Endothelial cell of umbilical vein (primary cell): ENCODE measurements at places on chromosomes 6 and 20. TPM values are rescaled to one million over a fixed set of nuclear protein-coding genes. Genes with fewer than 3 reads are reported as not detected.

DNA sequence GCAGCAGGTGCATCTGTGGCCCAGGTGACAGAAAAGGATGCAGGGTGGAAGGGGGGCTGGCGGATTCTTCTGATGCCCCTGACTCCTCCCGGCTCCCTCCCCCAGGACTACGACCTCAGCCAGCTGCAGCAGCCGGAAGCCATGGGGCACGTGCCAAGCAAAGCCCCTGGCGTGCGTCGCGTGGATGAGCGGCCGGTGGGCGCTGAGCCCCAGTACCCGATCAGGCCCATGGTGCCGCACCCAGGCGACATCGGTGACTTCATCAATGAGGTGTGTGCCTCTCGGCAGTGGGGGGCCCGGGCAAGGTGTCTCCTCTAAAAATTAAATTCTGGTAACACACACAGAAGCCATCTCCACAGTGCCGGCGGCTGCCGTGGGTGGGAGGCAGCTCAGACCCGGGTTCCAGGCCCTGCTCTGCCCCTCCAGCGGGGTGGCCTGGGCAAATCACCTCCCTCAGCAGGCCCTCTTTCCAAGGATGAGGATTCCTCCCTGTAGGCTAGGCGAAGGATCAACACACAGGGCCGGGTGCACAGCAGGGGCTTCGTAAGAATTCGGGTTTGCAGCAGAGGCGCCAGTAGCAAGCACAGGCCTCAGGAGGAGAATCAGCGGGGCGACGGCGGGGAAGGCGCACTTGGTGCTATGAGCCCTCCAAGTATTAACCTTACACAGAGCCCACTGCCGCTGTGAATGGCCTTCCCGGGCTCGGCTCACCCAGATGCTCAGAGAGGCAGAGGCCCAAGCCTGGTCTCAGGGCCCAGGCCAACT, 131.5 kb downstream of the TAF4 start:
- no peak for DNase-seq

DNA sequence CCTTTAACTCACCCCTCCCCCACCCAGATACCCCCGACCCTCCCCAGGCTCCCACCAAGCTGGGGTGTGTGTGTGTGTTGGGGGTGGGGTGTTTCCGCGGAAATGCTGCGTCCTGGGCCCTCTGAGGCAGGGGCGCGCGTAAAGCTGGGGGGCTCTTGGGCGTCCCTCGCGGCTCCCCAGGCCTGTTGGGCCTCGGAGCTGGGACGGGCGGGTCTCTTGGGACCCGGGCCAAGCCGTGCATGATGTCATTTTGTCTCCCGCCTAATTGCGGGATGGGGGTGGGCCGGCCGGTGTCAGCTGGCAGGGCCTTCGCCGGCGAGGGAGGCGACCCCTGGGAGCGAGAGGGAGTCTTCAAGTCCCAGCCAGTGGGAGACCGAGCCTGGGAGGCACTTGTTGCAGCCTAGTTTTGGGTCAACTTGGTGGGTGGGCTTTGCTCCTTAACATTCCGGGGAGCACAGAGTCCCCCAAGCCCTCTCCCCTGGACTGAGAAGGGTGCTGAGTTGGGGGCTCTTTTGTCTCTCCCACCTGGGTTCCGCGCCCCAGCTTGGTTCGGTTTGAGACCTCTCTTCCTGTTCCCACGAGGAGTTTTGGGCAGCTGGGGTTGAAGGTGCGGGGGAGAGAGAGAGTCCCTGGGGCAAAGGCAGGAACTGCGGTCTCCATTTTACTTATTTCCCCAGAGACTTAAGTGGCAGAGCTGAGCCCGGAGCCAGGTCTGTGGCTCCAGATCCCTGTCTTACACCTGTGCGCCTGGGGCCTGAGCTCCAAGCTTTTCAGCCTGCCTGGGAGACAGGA, 623 bp downstream of the MYBL2 start:
- no peak for DNase-seq

DNA sequence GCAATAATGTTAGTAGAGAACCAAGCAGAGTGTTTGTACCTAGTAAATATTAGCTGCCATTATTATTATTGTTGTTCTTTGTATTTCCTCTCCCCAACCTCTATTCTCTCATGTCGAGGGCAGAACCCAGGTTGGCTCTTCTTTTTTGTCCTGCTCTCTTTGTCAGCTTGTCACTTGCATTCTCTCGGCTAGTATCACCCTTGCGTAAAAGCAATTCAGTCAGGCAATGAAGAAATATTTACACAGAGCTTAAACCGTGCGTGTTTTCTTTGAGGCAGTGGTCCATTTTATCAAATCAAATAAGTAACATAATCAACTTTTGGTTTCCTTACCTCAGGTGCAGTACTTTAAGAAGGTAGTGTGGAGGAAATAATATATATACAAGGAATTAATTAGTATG, 83.9 kb downstream of the TULP4 start:
- no peak for DNase-seq

- no peak for DNase-seq
Measured at GRCh38 chr6:141077355-141078333, 1055.1 kb upstream of the GJE1 start.

CD40 gene
- 33.1 and 36.6 TPM in 2 replicates for total RNA-seq

DNA sequence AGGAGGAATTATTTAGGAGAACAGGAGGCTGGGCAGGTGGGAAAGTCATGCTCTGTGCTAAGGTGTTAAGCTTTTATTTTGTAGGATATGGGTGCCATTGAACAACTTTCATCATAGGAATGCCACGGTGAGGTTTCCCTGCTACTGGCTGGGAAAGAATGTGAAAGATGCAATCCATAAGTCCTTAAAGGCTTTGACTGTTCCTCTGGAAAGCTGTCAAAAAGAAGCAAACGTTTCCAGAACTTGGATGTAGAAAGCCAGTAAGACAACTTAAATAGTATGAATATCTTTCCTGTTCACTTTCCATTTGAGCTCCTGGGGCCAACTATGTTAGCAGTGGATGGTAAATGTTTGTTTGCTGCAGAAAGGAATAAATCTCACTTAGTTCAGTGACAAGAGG, 574.4 kb downstream of the RNF144B start:
- no peak for DNase-seq

- no peak for DNase-seq
Measured at GRCh38 chr6:21996425-21997118, 300.3 kb downstream of the PRL start.

- no peak for DNase-seq
Measured at GRCh38 chr20:35821807-35822242, 50.0 kb downstream of the PHF20 start.

CLDN20 gene
- total RNA-seq = not detected in 2 replicates

DNA sequence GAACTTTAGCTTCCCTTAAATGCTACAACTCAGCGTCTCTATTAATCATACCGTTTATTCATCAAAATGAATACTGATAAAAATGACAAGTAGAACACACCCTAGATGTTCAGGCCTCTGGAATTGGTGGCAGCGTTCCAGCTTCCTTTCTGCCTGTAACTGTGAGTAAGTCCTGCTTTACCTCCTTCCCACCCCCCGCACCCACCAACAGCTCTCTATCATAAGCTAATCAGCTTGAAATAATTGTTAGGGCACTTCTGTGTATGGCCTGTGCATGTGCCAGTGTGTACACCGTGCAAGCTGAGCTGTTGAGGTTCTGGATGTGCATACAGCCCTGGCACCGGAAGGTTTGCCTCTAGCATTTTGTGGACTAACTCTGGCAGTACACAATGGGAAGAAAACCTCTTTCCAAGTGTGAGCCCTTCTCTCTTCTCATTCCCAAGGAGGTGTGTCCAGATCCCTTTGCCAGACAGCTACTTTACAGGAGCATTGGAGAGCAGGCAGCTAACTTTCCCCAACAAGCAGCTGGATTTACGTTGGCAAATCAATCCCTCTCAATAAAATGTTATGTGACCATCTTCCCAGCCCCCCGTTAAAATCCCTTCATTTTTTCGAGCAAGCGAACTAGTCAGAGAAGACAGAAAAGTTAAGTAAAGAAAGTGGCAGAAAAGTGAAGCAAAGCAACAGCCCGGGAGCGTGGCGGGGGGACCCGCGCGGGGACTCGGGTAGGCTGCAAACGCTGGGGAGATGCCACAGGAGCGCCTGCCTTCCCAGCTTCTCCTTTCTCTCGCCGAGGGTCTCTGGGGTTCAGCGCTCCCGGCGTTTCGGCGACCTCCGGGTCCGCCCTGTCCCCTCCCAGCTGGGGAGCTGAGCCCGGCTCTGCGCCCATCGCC, 803 bp upstream of the ADGRG6 start:
- peak; percentile 93 for DNase-seq

GRCh38 chr20:8431538-8432434, 299.7 kb downstream of the PLCB1 start:
- no peak for DNase-seq

DNA sequence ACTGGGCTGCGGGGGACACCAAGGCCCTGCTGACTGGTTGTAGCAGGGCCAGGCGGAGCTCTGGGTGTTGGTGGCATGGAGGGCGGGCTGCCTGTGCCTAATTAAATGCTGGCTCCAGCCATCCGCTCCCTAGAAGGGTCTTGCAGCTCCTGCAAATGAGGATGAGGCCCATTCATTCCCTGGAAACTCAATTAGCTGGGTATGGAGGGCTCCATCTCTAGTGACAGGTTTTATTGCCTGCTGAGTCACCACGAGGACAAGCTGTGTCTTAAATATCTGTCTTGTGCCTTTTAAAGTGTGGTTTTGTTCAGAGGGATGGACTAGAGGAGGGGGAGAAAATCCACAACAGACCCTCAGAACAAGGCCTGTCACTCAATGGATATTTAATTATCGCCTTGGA, 60.9 kb downstream of the SULF2 start:
- DNase-seq = no peak

- DNase-seq = no peak
Measured at GRCh38 chr20:51402201-51402600, 140.3 kb downstream of the NFATC2 start.

DNA sequence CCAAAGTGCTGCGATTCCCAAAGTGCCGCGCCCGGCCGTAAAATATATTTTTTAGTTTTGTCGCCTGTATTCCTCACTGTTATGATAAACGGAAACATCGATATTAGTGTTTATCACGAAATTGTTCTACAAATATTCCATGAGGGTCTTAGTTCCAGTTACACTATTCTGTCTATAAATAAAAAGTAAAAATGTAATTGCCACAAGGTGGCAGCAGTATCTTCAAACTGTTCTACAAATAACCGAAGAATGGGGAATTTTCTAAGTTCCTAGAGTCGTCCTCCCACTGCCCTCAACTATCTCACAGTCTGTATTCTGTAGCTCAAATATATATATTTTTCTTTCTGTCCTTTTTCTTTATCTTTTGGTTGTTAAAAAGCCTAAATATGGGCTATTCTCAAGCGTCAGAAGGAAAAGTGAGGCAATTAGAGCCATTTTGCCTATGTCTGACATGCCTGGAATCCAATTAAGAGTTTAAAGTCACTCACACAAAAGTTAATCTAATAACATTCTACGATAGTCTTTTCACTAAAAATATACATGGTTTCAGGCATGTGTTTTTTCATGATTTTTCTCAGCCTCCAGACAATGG, 14.2 kb upstream of the FAM162B start:
- DNase-seq = peak; percentile 36

TINAG gene
- total RNA-seq = 0.21 TPM in 1 of 2 replicates, not detected in the other

- no peak for DNase-seq
Measured at GRCh38 chr6:37239526-37239925, 18.0 kb upstream of the TBC1D22B start.

- no peak for DNase-seq
Measured at GRCh38 chr6:108716801-108717791, 131.1 kb upstream of the ARMC2 start.

GRCh38 chr6:135722679-135723078, 128.8 kb upstream of the PDE7B start:
- peak; percentile 88 for DNase-seq

- no peak for DNase-seq
Measured at GRCh38 chr6:143336446-143337152, 113.9 kb downstream of the ADAT2 start.

GRCh38 chr20:5714261-5715041, 35.8 kb upstream of the SHLD1 start:
- peak; percentile 77 for DNase-seq

- peak; percentile 38 for DNase-seq
Measured at GRCh38 chr6:20575125-20575524, 40.9 kb downstream of the CDKAL1 start.

DNA sequence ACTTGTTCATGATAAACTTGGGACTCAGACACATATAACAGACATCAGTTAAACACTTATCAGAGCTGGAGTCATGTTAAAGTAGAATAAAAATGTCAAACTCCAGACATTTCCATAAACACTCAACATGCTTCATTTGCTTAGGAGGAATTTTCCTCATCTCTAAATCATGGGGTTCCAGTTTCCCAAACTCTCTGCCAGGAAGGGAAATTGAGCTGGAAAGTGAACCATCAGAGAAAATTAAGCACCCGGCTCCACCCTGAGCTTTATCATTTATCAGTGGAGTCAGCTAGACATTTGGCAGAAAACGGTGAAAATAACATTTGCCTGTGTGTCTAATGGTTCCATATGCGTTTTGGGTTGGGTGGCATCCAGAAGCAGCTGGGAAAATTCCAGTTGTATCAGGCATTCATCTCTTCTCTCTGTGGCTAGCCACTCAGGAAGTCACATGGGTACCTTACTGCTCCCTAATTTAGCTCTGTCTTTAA, 25.3 kb upstream of the ZNFX1 start:
- no peak for DNase-seq

TP53RK gene
- total RNA-seq = 11.8 and 13.1 TPM in 2 replicates

- DNase-seq = peak; percentile 80
Measured at GRCh38 chr6:34656378-34657036, 40.1 kb downstream of the ILRUN start.

GRCh38 chr20:43586641-43587040, 4.1 kb upstream of the IFT52 start:
- DNase-seq = no peak

DNA sequence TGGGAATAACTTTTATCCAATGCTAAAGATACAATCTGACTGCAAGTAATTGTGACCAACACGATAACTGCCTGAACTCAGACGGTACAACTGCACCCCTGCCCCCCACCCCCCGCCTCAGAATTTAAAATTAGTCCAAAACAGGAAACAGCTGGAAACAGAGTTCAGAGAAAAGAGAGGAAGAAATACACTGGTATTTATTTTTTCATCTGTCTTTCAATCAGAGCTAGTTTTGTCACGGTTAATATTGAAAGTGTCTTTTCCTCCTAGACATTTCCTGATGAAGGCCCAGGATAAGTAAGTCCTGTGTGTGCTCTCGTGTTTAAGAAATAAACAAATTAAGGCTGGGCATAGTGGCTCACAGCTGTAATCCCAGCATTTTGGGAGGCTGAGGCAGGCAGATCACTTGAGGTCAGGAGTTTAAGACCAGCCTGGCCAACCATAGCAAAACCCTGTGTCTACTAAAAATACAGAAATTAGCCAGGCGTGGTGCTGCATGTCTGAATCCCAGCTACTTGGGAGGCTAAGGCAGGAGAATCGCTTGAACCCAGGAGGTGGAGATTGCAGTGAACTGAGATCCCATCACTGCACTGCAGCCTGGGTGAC, 21.5 kb downstream of the ACSS1 start:
- peak; percentile 87 for DNase-seq
